ENCODE measurements at places on chromosomes 4 and X. TPM values are rescaled to one million over a fixed set of nuclear protein-coding genes. Genes with fewer than 3 reads are reported as not detected.

TCEAL6 gene
- total RNA-seq: not detected

TAF7L gene
- 0.18 TPM for total RNA-seq

RAB40AL gene
- 1.2 TPM for total RNA-seq

HAND2 gene
- 0.35 TPM for total RNA-seq

OFD1 gene
- total RNA-seq: 32.9 TPM

NHSL2 gene
- 9.3 TPM for total RNA-seq

All from metanephros (tissue), 2 donors.